ENCODE measurements at places on chromosomes 2 and 18.

GRCh38 chr2:67476809-67477790 is 80.0 kb downstream of the ETAA1 start:
- no peak for DNase-seq
- H3K4me1 ChIP-seq, result no peaks in the 10 kb centered on the region
- H3K27ac ChIP-seq, result no peak overlapping the region
- H3K4me3 ChIP-seq, result no peak overlapping the region
- peaks cover 24% of the 10 kb centered on the region for H3K27me3 ChIP-seq

GRCh38 chr2:199716807-199717586 is 134.0 kb downstream of the FTCDNL1 start:
- no peak overlapping the region for H3K27ac ChIP-seq
- no peaks in the 10 kb centered on the region for H3K36me3 ChIP-seq
- no peaks in the 10 kb centered on the region for H3K4me1 ChIP-seq
- no peak overlapping the region for H3K4me3 ChIP-seq
- peaks cover 8% of the 10 kb centered on the region for H3K27me3 ChIP-seq

DNA sequence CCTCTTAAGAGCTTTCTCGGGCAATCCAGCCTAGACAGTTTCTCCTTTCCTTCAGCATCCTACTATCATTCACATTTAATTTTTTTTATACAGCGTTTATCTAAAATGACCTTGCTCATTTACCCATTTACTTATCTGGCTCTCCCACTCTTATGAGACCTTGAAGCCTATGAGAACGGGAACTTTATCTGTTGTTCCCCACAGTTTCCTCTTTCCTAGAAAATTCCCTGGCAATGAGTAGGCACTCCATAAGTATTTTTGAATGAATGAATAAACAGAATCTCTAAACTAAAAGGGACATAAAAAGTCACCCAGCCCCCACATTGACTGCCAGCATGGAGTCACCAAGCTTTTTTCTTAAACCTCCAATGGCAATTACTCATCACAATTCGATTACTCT is 353.2 kb downstream of the METTL4 start:
- no peak overlapping the region for H3K4me3 ChIP-seq
- H3K27me3 ChIP-seq, result peaks cover 11% of the 10 kb centered on the region
- H3K27ac ChIP-seq, result no peak overlapping the region
- no peaks in the 10 kb centered on the region for H3K4me1 ChIP-seq
- no peaks in the 10 kb centered on the region for H3K36me3 ChIP-seq
- DNase-seq, result no peak

DNA sequence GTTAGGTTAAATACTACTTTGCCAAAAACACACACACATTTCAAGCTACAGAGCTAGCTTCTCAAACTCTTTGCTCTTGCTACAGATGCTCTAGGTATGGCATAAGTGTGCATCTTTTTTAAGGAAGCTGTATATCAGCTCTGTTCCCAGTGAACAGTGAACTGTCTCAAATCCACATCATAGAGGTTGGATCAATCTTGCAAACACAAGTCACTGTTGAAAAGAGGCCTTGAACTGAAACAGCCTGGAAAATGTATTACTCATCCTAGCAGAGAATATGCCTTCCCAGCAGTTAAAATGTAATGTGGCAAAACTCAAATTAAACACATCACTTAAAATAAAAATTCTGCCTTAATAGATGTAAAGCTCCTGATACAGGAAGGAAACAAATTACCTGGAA is 151.8 kb downstream of the WDPCP start:
- no peak for DNase-seq
- no peaks in the 10 kb centered on the region for H3K4me1 ChIP-seq
- no peaks in the 10 kb centered on the region for H3K36me3 ChIP-seq
- H3K4me3 ChIP-seq, result no peak overlapping the region

GRCh38 chr18:293536-293935 is 25.7 kb upstream of the THOC1 start:
- H3K4me1 ChIP-seq, result no peaks in the 10 kb centered on the region
- no peak overlapping the region for H3K27ac ChIP-seq
- H3K4me3 ChIP-seq, result no peak overlapping the region
- peaks cover 21% of the 10 kb centered on the region for H3K27me3 ChIP-seq

Data from effector memory CD8-positive, alpha-beta T cell (primary cell).